ENCODE measurements at places on chromosomes 7 and 10.

DNA sequence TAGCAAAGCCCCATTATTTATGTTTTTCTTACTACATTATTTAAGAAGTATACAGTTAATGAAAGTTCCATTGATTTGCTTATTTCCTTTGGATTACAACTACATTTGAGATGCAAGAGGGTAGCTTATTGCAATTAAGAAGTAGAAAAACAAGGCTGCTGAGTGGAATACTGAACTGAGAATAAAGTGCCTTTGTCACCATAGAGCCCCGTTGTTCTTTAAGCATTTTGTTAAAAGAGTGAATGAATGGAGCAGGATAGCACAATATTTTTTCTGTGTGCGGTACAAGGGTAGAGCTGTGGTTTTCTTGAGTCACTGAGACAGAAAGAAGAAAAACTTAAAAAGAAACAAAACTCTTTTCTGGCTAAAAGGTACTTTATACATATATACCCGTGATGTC lies 45.6 kb downstream of the ZNF277 start:
- no peak for DNase-seq

- DNase-seq: no peak
Observed at GRCh38 chr7:96181174-96181573, 140.7 kb downstream of the SLC25A13 start.

DNA sequence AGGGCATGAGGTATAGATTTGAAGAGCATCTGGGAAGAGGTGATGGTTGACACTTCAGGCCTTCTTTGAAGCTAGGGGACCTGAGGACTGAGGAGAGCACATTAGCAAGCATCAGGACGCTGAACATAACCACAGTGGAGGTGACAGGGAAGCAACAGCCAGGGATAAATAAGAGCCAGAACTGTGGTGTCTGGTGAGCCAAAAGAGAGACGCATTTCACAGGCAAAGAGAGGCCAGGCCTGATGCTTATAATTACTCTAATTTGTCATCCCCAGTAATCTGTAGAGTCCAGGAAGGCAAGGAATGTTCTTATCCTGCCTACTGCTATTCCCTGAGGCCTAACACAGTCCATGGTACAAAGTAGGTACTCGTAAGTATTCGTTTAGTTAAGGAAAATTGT lies 10.4 kb upstream of the FAS start:
- no peak for DNase-seq

GRCh38 chr7:4207011-4207410 lies 475.1 kb upstream of the FOXK1 start:
- DNase-seq: no peak

- DNase-seq: no peak
Observed at GRCh38 chr7:41916450-41916927, 213.6 kb upstream of the INHBA start.

GRCh38 chr10:96416643-96417042 lies 57.8 kb upstream of the OPALIN start:
- DNase-seq: no peak

- no peak for DNase-seq
Observed at GRCh38 chr10:129184196-129184595, 282.8 kb upstream of the MGMT start.

DNA sequence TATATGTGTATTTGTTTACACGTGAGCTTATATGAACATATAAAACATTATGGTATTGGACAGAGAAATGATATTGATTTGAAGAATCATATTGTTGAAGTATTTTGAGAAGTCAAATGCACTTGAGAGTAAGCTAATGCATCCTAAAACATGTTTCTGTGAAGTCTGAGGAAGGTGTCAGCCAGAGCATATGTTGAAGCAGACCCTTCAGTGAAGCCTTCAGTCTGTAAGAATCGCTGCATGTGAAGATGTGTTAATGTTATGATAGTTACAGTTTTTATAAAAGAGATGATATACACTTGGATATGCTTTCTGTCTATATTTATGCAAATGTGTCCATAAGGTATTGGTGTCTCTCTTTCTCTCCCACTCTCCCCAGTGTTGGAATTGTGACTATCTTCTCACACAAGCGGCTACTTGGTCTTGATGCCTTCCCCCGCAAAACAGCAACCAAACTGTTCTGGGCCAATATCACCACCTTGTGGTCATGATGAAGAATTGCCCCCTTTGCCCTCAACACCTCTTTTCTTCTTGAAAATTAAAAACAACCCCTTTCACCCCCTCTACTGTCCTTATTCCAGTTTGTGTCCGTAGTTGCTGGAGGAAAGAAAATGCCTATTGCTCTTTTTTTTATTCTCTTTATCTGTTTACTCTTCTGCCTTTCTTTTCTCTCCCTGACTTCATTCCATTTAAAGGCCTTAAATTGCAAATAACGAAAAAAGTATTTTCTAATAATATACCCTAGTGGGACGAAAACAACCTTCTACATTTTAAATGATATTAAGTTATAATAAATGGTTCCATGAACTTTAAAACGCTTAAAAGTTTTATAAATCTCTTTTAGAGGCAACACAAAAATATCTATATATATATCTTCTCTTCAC lies 64.9 kb downstream of the IKZF1 start:
- DNase-seq: no peak

DNA sequence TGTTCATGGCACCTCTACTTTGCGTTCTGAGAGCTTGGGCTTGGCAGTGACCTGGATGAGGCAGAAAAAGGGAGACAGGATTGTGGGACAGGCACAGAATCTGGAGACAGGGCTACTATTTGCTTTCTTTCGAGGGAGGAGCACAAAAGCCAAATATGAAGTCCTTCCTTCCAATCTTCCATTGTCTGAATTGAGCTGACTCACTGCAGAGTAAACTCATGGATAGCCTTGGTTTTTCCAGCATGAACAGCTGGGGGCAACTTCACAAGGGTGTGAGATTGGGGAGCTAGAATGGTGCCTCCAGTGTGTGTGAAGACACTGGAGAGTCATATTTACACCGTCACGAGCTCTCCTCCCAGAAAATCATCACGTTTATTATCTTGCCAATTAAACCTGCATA lies 55.6 kb upstream of the NRP1 start:
- DNase-seq: no peak

DNA sequence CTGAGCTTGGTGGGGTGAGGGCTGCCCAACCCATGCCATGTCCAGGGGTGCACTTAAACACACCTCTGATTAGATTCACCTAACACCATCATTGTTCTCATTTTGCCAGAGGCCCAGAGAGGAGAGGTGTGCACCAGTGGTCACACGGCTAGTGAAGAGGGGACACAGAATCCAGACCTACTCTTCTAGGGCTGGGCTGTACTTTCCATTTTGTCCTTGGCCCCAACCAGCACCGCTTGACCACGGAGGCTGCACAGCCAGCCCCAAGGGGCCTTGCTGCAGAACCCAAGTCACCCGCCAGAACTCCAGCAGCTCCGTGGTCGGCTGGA lies 246 bp upstream of the WDFY4 start:
- DNase-seq: no peak

DNA sequence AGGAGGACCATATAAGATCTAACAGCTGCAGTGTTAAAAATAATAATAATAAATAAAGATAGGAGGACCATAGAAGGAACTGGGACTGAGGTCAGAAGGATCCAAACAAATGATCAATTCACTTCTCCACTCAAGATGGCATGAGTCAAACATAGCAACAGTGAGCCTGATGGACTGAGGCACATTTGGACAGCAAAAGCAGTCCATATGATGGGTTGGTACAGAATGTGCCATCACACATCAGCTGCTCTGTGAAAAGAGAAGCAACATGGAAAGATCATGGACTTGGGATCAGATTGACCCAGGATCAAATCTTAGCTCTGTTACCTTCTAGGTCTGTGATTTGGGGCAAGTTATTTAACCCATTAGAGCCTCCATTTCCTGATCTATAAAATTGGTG lies 188.9 kb upstream of the KMT2E start:
- DNase-seq: no peak

- no peak for DNase-seq
Observed at GRCh38 chr10:28054228-28054860, 55.5 kb upstream of the ODAD2 start.

GRCh38 chr7:121366852-121367431 lies 29.2 kb downstream of the FAM3C start:
- DNase-seq: no peak

GRCh38 chr7:37497576-37497975 lies 48.9 kb upstream of the ELMO1 start:
- DNase-seq: no peak

GRCh38 chr10:3147117-3147820 lies 25.3 kb downstream of the PITRM1 start:
- no peak for DNase-seq

Measured in right kidney (tissue), 9 donors.